Aorta (tissue), 5 donors: ENCODE measurements at places on chromosomes 3 and 15. TPM values are rescaled to one million over a fixed set of nuclear protein-coding genes. Genes with fewer than 3 reads are reported as not detected.

The COMMD2 gene
- total RNA-seq, result 34.4 TPM

The NTRK3 gene
- total RNA-seq, result 79.2 TPM

The CPEB1 gene
- 10.3 TPM for total RNA-seq

GRCh38 chr3:37256447-37256846 is 82.1 kb upstream of the LRRFIP2 start:
- no peaks in the 10 kb centered on the region for H3K4me1 ChIP-seq
- no peak overlapping the region for H3K4me3 ChIP-seq
- no peak for DNase-seq
- no peak overlapping the region for H3K27ac ChIP-seq
- no peaks in the 10 kb centered on the region for H3K27me3 ChIP-seq
- no peaks in the 10 kb centered on the region for H3K36me3 ChIP-seq

- H3K4me3 ChIP-seq, result peak overlapping the region; percentile 17
- no peaks in the 10 kb centered on the region for H3K36me3 ChIP-seq
- peak overlapping the region; percentile 38 for H3K27ac ChIP-seq
- no peaks in the 10 kb centered on the region for H3K4me1 ChIP-seq
- no peaks in the 10 kb centered on the region for H3K27me3 ChIP-seq
- DNase-seq, result no peak
These were observed 8.5 kb downstream of the BHLHE40 start for GRCh38 chr3:4987538-4988296.

The C3orf70 gene
- 17.2 TPM for total RNA-seq

The CHRM5 gene
- total RNA-seq, result not detected

DNA sequence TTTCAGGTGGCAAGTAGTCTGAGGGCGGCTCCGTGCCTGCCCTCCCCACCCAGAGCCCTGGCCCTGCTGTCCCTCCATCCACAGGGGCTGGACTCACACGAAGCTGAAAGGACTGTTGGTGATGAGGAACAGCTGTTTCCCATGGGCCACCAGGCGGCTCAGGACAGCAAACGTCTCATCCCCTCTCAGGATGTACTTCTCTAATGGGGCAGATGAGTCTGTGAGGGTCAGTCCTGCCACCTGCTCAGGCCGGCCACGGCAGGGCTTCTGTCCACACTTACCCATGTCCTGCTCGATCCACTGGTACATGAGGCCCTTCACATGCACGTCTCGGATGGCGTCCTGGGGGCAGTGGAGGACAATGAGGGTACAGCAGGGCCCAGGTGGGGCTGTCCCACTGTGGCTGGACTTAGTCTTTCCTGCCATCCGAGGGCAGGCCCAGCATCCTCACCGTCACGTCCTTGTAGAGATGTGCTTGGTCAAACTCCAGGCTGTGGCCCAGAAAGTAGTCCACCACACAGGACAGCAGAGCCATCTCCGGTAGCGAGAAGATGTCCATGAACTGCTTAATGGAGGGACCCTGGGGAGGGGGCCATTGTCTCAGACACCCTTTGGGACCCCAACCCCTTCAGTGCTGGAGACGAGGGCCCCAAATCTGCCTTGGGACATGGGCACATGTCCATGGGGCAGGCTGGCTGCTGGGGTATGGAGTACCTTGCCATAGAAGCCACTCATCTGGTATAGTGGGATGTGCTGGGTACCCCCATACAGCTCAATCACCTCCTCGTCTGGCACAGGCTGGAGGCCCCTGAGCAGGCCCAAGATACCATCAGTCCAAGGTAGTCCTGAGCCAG is 5.7 kb downstream of the NT5DC2 start:
- H3K4me1 ChIP-seq, result no peaks in the 10 kb centered on the region
- DNase-seq, result peak; percentile 69
- no peak overlapping the region for H3K4me3 ChIP-seq
- H3K36me3 ChIP-seq, result no peaks in the 10 kb centered on the region

GRCh38 chr15:75061272-75061671 is 37.9 kb downstream of the PPCDC start:
- no peaks in the 10 kb centered on the region for H3K36me3 ChIP-seq
- no peaks in the 10 kb centered on the region for H3K4me1 ChIP-seq
- no peak overlapping the region for H3K4me3 ChIP-seq

DNA sequence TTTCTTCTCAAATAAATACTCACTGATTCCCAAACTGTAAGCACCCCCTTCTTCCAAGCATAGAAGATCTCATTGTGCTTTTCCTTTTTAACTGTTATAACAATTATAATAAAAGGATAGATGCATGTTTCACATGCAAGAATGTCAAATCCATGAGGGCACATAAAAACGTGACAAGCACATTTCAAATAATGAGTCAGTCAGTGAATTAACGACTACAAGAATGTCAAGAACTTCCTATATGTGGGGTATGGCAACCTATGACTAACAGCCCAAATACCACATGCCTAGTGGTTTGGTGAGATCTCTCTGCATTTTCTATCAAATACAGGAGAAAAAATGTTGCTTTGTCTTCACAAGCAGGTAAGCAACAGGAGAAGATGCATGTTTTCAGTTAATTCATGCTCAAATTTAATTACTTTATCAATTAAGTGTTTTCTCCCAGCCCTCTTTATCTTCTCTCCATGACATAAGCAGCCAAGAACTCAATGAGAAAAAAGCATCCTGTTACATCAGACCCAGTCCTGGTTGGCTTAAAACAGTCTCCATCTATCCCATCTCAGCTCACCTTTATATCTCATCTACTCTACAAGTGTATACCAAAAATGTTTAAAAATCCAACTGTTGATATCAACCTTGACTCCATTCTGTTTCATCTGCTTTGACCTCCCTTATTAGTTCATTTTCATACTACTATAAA is 181.5 kb upstream of the LMCD1 start:
- no peaks in the 10 kb centered on the region for H3K27me3 ChIP-seq
- H3K4me3 ChIP-seq, result no peak overlapping the region
- DNase-seq, result no peak
- H3K27ac ChIP-seq, result no peak overlapping the region
- H3K4me1 ChIP-seq, result no peaks in the 10 kb centered on the region

The SLC27A2 gene
- total RNA-seq, result 0.39 TPM

DNA sequence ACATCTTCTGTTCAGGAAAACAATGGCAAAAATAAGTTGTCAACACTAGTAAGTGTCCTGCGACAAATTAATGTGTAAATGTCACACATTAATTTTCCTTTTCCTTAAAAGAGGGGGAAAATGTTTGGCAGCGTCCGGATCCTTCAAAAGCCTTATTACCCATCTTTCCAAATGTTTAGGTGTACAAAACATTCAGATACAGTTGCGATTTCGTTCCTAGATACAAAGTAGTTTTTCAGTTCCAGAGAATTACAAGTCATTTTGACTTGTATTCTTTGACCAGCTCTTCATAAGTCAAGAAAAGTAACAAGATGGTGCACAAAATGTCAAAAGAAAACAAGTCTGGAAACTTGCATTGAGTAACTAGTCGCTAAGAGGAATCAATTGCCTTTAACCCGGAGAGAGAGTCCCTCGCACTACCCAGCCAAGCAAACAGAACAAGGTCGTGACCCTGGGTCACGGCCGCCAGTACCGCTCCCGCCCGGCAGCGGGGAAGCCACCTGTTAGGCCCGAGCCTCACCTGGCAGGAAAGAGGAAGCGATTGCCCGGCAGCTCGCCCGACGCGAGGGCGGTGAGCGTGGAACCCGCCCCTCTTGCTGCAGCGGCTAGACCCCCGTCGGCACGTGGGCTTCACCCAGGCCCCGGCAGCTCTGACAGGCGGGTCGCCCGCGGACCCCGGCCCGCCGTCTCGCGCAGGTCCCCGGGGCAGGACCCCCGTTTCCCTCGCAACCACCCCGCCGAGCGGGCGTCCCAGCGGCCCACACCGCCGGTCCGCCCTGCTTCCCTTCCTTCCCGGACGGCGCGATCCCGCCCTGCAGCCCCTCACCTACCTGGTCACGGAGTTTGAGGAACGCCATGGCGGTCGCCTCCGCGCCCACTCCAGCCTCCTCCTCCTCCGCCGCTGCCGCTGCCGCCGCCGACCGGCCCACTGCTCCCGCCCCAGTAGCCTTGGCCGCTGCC is 61.0 kb upstream of the ANKRD28 start:
- no peaks in the 10 kb centered on the region for H3K4me1 ChIP-seq
- peak; percentile 78 for DNase-seq
- H3K27me3 ChIP-seq, result no peaks in the 10 kb centered on the region
- H3K27ac ChIP-seq, result no peak overlapping the region
- H3K36me3 ChIP-seq, result no peaks in the 10 kb centered on the region

The IQGAP1 gene
- total RNA-seq, result 297 TPM

DNA sequence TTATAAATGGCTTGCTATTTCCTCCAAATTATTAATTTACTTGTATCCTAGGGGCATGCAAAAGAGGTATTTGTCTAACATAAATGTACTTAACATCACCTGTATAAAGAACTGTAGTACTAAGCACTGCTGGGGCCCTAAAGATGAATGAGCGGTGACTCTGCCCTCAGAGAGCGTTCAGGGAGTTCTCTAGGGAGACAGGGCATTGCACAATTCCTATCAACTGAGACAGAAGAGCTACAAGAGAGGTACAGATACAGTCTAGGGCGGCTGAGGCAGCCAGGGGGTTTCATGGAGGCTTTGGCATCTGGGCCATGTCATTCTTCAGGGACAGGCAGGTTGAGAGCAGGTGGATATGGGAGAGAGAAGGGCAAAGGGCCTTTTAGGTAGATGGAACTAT is 39.9 kb upstream of the PARL start:
- no peaks in the 10 kb centered on the region for H3K27me3 ChIP-seq
- DNase-seq, result no peak
- no peak overlapping the region for H3K27ac ChIP-seq
- H3K4me1 ChIP-seq, result no peaks in the 10 kb centered on the region
- no peak overlapping the region for H3K4me3 ChIP-seq

The RTP1 gene
- 0.16 TPM for total RNA-seq

GRCh38 chr3:67018105-67018788 is 20.1 kb downstream of the KBTBD8 start:
- DNase-seq, result no peak
- no peaks in the 10 kb centered on the region for H3K36me3 ChIP-seq
- no peak overlapping the region for H3K27ac ChIP-seq
- no peaks in the 10 kb centered on the region for H3K4me1 ChIP-seq
- no peak overlapping the region for H3K4me3 ChIP-seq
- H3K27me3 ChIP-seq, result no peaks in the 10 kb centered on the region
